ENCODE measurements at places on chromosomes 4 and X.

GRCh38 chr4:112411781-112412550 is 104.0 kb downstream of the NEUROG2 start:
- peak; percentile 29 for DNase-seq

DNA sequence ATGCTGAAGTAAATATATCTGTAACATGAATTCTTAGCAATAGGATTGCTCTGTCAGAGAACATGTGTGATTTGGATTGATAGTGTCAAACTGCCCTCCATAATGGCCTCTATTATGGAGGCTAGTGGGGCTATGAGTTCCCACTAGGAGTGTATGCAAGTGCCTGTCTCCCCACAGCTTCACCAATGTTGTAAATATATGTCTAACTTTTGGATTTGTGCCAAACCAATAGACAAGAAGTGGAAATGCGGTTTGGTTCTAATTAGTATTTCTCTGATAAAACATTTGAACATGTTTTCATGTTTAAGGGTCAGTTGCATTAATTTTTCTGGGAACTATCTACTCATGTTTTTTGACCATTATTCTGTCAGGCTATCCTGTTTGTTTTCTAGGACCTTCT is 28.1 kb downstream of the GPAT3 start:
- DNase-seq: no peak

DNA sequence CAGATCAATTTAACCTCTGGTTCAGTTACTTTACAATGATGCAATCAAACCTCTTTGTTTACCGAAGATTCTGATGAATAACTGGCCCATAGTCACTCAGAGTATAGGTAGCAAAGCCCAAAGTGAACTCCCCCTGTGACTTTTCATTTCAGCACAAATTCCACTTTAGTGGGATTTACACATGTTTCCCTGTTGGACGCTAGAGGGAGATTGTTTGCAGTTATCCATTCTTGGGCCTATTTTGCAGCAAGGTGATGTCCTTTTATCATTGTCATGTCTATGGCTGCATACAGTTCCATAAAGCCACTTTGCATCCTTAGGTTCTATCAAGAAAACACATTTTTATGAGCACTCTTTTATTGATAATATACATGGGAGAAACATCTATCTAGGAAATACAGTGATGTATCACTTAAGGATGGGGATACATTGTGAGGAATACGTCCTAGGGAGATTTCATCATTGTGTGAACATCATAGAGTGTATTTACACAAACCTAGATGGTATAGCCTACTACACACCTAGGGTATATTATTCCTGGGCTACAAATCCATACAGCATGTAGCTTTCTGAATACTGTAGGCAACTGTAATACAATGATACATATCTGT is 14.5 kb upstream of the DKK2 start:
- no peak for DNase-seq

- DNase-seq: peak; percentile 62
These were observed 85.9 kb downstream of the AASDH start for GRCh38 chr4:56301181-56301996.

DNA sequence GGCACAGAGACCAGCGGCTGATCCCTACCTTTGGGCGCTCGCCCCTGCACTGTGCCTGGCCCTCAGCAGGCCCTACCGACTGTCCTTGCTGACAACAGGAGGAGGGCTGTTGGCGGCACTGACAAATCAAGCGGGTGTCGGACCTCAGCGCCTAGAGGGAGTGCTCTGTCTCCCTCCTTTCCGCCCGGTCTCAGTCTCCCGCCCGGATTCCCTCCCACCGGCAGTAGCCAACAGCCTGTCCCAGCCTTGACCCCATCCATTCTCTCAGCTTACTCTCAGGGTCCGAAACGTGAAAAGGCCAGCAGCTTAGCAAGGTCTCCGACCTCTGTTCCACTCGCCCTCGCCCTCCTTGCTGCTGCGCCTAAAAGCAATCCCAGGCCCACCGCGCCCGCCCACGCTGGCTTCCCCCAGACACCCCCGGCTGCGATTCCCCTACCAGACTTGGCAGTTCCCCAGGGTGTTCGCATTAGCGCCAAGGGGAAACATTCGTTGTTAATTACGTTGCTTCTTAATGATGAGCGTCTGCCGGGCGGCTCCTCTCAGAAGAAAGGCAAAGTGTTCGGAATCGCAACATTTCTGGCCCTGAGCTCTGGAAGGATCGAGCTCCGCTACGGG is 96.2 kb downstream of the SOWAHB start:
- peak; percentile 60 for DNase-seq

GRCh38 chrX:38999967-39000745 is 198.9 kb downstream of the MID1IP1 start:
- DNase-seq: no peak

DNA sequence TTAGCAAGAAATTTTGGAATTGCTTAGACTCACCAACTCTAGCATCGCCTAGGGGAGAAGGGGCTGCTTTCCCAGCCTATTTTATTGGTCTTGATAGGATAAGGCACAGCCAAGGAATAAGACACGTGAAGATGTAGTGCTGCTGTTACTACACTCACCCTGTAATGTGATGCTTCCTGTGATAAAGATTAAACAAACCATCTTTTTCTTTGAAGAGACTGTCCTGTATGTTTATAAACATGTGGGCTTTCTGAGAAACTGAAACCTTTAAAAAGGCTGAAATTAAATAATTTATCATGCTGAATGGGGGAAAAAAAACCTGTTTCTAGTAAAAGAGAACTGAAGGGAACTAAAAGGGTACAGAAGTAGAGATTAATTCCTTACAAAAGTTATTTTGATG is 13.2 kb downstream of the TAPT1 start:
- no peak for DNase-seq
